Renal cortical epithelial cell (primary cell): ENCODE measurements at places on chromosomes 12 and 14. TPM values are rescaled to one million over a fixed set of nuclear protein-coding genes. Genes with fewer than 3 reads are reported as not detected.

DNA sequence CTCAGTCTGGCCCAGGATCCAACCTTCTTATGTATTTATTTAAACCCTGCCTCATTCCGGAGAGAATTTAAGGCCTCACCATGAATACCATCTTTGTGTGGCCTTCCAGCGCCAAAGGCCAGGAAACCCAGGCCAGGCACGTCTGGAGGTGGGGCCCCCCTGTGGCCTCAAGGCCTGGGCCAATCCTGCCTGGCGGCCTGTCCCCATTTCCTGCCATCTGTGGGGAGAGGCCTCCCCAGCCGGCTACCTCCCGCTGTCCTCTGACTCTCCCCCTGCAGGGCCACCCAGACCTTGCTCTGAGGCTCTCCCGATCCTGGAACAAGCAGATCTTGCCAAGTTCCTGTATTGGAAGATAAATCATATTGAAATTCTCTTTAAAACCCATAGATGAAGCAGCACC is 37.4 kb upstream of the MEG3 start:
- DNase-seq: no peak

DNA sequence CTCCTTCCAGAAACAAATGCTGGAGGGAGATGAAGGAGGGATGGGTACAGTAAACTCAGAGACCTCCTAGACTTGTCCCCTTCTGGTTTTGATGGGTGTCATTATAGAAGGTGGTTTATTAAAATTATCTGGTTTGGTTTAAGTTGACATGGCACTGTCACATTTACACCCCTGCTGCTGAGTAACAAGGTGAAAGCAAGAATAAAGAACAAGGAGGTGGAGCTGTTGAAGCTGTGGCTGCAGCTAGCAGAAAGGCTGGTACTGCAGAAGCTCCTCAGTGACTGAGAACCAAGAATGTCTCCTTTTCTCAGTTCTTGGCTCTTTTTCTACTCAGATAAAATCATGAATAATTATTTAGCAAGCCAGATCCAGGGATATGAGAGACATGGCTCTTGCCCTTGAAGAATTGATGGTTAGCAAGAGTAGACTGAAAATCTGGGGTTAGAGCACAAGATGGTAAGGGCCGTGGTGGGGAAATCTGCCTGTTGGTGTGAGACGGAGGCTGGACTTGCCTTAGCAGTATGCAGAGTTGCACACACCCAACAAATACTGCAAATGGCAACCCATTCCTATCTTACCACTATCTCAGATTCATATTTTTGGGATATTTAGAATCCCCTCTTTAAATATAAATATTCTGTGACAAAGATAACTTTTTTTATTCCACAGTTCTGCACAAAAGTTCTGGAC is at the start of gene GZMH:
Gene GZMH (minus strand): TSS at position 31 of the 690 bp plus-strand sequence. CDS start 72 bp downstream, outside the sequence.
- DNase-seq: no peak

The SERPINA3 gene
- 6.1 and 46.4 TPM in 2 replicates for total RNA-seq

DNA sequence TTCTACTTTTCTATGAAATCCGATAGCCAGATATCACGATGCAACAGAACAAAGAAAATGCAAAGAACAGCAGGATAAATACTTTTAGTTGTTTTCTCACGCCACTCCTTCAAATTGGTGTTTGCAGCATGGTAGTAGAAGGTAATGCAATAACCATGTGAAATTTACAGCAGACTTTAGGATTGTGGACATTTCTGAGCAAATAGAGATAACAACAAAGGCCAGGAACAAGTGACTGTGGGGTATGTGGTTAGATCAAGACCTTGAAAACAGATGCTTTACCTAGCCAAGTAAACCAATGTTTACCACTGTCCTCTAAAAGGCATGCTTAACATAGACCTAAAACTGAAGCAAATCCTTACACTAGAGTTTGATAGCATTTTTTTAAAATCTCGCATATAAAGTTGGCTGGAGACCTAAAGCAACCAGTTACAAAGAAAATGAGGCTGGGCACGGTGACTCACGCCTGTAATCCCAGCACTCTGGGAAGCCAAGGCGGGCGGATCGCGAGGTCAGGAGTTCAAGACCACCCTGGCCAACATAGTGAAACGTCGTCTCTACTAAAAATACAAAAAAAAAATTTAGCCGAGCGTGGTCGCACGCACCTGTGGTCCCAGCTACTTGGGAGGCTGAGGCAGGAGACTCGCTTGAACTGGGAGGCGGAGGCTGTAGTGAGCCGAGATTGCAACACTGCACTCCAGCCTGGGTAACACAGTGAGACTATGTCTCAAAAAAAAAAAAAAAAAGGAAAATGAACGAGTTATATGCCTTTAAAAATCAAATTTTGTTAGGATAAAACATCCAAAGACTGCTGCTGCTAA is 123.2 kb upstream of the FOXN3 start:
- DNase-seq: no peak

The TSHR gene
- total RNA-seq: 0.50 TPM in 1 of 2 replicates, not detected in the other

GRCh38 chr14:94541234-94541975 is 19.8 kb upstream of the SERPINA4 start:
- DNase-seq: no peak

The KCNK13 gene
- total RNA-seq: not detected in 2 replicates

The RHOJ gene
- 0.10 TPM in 1 of 2 replicates, not detected in the other for total RNA-seq

- peak; percentile 28 for DNase-seq
Measured at GRCh38 chr12:10027721-10028120, 2.8 kb upstream of the CLEC9A start.

The CAPS2 gene
- 0.87 and 11.6 TPM in 2 replicates for total RNA-seq

The CCDC197 gene
- total RNA-seq: not detected in 2 replicates
